CD4-positive, alpha-beta memory T cell (primary cell): ENCODE measurements at places on chromosomes 12 and 14.
A peak's percentile ranks its signal among the peaks of the same experiment; 100 is the strongest.

DNA sequence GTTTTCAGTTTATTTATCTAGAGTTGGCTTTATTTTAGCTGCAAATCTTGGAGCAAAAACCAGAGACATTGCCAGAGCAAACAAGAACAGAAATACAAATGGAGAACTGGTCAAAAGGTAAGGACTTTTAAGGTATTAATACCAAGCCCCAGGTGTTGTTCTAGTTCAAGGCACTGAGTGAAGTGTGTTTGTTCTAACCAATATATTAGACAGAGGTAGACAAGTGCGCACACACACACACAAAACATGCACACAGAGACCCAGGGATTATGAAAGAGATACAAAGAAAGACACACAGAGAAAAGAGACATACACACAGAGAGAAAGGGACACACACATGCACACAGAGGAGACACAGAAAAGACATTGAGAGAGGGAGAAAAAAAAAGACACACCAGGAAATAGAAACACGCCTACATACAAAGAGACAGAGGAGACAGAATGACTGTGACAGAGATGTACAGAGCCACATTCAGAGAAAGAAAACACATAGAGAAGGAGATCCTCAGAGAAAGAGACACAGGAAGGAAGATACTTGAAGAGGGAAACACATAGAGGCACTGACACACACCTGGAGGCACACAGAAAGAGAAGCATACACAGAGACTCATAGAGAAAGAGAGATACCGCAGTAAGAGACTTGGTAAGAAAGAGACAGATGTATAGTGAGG, 50.2 kb downstream of the MIPOL1 start:
- no peak for DNase-seq

- no peak for DNase-seq
These were observed 262.7 kb downstream of the ATP23 start for GRCh38 chr12:58204071-58204470.

DNA sequence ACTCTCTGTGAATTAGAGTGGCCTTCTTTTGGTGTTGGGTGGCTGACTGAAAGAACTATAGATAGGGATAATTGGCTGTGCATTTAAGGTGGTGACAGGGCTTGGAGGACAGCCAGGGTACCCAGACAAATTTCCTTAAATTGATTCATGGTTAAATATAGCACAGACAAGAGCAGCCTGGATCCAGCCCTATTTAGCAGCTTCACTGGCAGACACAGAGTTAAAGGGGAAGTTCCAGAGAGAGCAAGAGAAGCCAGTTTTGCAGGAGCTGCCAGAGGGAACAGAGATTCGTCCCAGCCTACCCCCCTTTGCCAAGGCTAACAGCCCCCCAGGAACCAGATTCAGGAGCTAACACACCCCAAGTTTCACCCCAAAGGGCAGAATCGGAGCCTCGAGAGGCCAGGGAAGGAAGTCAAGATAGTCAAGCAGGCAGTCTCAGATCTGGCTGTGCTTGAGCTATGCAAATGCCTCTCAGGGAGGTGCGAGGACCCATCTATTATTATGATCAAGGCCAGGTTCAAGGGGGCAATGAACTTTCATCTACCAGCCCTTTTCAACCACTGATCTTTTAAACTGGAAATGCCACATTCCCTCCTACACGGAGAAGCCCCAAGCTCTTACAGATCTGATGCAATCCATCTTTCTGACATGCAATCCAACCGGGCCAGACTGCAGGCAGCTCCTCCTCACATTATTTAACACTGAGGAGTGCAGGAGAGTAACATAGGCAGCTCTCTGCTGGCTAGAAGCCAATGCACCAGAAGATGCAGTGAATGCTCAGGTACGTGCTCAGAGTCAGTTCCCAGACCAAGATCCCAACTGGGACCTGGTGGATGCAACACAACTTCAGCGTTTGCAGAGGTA, 58.2 kb downstream of the DHRS2 start:
- DNase-seq: no peak

DNA sequence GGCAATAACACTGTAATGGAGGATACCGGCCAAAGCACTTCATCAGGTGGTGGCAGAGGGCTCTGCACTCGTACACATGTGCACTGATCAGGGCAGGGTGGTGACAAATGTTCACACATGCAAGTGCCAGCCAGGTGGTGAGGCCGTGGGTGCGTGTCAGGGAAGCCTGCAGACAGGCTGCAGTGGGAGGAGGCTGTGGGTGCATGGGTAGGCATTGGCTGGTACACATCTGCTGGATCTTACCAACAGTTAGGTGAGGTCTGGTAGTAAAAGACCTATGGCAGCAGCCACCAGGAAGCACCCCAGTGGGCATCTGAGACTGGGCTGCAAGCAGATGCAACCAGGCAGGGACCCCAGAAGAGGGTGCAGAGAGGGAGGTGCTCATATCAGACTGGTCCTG, 65.3 kb downstream of the PDE6H start:
- no peak for DNase-seq

DNA sequence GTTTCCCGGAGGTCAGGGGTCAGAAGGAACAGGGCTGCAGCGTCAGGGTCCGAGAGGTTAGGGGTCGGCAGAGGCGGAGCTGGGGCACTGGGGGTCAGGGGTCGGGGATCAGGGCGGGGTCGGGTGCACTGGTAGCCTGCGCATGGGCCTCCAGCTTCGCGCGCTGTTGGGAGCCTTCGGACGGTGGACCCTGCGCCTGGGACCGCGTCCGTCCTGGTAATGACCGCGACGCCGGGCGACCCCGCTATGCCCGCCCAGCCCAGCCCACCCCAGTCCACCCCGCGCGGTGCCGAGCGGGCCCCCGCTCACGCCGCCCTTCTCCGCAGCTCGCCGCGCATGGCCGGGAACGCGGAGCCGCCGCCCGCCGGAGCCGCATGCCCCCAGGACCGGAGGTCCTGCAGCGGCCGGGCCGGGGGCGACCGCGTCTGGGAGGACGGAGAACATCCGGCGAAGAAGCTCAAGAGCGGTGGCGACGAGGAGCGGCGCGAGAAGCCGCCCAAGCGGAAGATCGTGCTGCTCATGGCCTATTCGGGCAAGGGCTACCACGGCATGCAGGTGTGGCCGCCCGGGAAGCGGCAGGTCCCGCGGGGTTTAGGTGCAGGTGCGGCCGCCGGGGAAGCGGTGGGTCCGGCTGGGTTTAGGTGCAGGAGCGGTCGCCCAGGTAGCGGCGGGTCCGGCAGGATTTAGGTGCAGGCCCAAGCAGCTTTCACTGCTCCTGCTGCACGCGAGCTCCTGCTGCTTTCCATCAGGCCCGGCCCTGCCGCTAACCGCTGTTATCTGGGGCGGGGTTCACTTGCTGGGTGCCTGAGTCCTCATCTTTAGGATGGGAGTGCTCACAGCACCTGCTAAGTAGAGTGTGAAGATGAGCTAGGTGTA, 743 bp downstream of the PUS1 start:
- peak; percentile 31 for DNase-seq

DNA sequence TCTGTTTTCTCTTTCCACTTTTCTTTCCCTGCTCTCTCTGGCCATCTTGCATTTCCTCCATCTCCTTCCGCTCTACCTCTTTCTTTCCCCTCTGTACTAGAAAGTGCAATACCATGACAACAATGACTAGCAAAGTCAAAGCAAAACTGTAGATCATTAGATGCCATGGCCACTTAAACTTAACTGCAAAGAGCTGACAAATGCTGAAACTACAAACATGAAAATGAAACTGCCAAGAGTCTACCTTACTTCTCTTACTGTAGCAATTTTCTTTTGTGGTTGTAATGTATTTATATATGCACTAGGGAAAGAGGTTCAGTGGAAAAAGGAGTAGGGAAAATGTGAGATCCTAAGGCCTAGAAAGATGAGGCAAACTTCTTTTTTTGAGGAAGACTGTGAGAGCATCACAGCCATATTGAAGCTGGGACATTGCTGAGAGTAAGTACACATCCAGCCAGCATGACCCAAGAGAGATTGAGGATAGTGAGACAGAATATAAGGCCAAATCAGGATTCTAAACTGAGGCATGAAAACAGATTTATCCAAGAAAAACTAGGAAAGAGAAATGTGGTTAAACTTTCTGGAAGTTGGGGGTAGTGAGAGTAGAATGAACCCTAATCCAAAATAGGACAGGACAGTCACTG, 276.6 kb upstream of the NAV3 start:
- no peak for DNase-seq
